HFF-Myc (cell line): ENCODE measurements at places on chromosomes 6 and 20.

DNA sequence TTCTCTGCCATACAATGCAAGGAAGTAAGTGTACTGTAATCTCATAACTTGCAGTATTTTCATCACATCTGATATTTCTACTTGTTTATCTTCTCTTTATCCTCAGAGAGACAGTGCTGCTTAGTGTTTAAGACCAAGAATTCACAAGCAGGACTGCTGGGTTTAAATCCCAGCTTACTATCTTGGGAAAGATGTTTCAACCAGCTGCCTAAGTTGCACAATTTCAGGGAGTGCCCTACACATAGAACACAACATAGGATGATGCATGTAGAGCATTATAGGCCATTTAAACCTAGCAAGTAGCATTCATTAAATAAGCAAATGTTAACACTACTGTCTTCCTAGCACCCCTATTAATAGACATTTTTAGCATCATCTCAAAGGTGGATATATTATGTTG, 205.2 kb upstream of the CEP162 start:
- DNase-seq = no peak

GRCh38 chr6:24649691-24650090, 3.7 kb upstream of the KIAA0319 start:
- no peak for DNase-seq

DNA sequence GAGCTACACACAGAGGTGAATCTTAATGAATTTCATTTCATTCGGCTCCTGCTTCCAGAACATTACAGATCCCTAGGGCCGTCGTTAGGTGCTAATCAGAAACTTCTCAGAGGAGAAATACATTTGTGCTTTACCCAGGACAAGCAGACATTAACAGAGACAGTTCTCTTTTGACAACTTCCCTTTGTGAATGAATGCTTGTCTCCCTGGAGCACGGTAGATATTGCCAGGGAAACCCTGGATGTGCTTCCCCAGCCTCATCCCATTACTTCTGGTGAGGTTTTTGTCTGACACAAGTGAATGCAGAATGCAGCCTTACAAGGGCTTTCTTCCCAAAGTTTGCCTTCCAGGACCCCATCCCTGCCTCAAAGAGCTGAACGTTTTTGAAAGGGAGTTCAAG, 105.4 kb downstream of the SYNDIG1 start:
- no peak for DNase-seq

DNA sequence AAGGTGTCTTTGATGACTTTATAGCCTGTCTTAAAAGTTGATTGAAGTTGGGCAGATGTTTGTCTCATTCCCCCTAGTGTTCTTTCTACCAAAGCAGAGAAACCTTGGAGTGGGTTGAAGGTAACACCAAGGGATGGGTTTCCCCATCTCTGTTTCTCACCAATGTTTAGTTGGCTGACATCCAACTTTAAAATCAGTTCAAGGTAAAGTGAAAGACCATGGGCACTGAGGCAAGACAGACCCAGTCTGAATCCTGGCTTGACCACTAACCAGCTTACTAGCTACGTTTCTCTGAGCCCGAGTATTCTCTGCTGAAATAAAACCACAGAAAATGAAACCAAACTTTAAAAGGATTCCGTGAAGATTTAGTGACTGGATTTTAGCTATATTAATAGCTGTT, 258.9 kb downstream of the KIF16B start:
- no peak for DNase-seq

- no peak for DNase-seq
Observed at GRCh38 chr6:15573384-15573783, 89.4 kb downstream of the DTNBP1 start.

- peak; percentile 98 for DNase-seq
Observed at GRCh38 chr6:121932076-121932991, 467.1 kb upstream of the HSF2 start.

GRCh38 chr6:125950293-125950692, 6.3 kb upstream of the HINT3 start:
- DNase-seq = no peak

GRCh38 chr6:9139746-9140145, 704.4 kb upstream of the SLC35B3 start:
- peak; percentile 37 for DNase-seq

- DNase-seq = no peak
Observed at GRCh38 chr6:19976411-19977129, 139.4 kb downstream of the ID4 start.

GRCh38 chr20:63265891-63266515, 6.6 kb upstream of the ARFGAP1 start:
- DNase-seq = peak; percentile 14

DNA sequence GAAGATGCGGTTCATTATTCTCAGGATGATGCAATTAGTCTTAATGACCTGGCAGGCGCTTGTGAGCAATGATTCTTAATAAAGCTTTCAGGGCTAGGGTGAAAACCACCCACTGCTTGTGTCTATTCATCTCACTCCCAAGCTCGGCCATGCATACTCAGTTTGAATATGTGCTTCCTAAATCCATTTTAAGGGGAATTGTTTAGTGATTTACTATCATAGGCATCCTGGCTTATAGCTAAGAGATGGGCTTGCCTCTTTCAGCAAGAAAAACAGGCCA, 141.1 kb upstream of the SLC24A3 start:
- no peak for DNase-seq

DNA sequence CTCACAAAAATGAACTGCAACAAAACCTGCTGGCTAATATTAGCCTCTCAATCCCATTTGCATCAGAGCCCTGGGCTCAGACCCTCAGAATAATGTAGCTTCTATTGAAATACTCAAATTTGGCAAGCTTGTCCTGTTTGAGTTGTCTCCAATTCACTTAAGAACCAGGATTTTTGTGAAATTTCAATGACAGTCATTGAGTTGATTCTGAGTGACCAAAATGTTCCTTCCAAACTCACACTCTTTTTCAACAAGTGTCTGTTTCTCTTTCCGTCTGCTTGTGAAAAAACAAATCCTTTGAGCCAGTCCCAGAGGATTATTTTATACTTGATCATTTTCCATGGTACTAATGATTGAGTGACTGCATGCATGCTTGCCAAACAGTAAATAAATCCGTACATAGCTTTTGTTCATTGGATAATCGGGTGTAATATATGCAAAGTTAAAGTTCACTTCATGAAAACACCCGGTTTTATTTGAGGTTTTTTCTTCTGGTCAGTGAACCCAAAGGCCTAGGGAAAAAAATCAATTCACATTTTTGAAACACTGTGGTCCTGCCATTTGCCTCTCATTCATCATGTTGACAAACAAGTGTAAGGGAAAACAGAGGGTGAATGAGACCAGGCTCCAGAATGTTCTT, 16.4 kb upstream of the SLC22A2 start:
- DNase-seq = no peak

GRCh38 chr6:47094241-47094925, 52.3 kb upstream of the ADGRF1 start:
- no peak for DNase-seq

- no peak for DNase-seq
Observed at GRCh38 chr6:144809120-144809519, 524.0 kb downstream of the UTRN start.

GRCh38 chr20:20733943-20734342, 21.5 kb upstream of the RALGAPA2 start:
- DNase-seq = no peak

GRCh38 chr20:38207621-38208020, 42.6 kb upstream of the TGM2 start:
- DNase-seq = no peak

GRCh38 chr6:137309078-137309762, 90.0 kb upstream of the IFNGR1 start:
- DNase-seq = peak; percentile 45

DNA sequence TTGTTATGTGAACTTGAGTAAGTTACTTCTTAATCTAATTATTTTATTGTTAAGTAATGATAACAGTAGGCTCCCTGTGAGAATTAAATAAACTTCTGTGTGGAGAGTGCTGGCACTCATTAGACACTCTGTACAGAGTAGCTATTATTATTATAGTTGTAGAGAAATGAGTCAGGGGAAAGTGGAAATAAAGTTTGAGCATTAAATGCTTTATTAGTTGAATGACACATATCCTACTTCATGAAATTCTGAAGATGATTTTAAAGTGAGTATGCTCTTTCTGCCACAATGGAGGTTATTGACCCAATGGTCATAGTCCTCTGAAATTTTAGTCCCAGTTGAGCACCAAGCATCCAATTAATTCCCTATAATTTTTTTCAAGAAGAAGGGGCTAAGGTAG, 5.9 kb downstream of the ECI2 start:
- no peak for DNase-seq
